ENCODE measurements at places on chromosomes 5 and 9.

GRCh38 chr5:132751444-132751843 lies 4.2 kb downstream of the CCNI2 start:
- DNase-seq = no peak

GRCh38 chr5:179906795-179907555 lies 722 bp downstream of the TBC1D9B start:
- peak; percentile 49 for DNase-seq

DNA sequence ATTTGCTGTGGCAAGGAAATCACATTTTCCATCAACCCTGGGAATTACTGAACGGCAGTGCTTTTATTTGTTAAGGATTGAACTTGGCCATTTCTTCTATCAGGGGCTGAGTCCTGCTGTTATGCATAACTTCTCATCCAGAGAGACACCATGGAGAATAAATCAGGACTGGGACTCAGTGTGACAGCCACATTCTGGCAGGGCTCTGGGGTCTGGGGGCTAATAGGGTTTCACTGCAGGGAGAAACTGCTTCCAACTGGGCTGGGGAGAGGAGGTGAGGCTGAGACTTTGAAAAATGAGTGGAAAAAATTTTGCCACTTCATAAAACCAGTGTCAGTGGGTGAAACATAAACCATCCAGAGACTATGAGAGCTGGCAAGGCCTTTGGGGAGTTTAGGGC lies 95.7 kb upstream of the ALDH1B1 start:
- DNase-seq = no peak

GRCh38 chr5:142109331-142110045 lies 909 bp downstream of the NDFIP1 start:
- DNase-seq = peak; percentile 52

- DNase-seq = peak; percentile 25
These were observed 84.5 kb downstream of the FGF1 start for GRCh38 chr5:142601432-142601831.

DNA sequence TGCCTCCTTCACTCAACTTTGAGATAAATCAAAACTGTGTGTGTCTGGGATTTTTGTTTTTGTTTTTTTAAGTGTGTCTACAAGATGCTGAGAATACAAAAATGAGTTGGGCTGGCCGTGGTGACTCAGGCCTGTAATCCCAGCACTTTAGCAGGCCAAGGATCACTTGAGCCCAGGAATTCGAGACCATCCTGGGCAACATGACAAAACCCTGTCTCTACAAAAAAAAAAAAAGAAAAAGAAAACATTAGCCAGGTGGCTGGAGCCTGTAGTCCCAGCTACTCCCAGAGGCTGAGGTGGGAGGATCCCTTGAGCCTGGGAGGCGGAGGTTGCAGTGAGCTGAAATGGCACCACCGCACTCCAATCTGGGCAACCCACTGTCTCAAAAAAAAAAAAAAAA lies 21.0 kb downstream of the HNRNPK start:
- DNase-seq = no peak

DNA sequence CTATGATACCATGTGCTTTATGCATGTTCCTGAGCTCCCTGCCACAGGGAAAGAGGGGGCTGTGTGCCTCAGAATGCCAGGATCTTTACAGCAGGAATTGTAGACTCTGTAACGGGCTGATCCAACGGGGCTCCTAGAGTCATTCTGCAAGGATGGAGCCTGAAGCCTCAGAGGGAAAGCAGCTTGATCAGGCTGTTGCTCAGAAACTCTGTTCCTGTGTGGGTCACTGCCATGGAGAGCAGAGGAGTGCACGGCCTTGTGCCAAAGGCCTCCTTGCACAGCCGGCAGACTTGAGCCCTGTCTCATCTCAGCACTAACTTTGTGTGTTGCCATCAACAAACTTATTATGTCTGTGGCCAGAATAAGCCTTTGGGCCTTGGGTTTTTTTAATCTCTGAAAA lies 51.8 kb downstream of the AMBP start:
- DNase-seq = no peak

GRCh38 chr9:127846443-127847177 lies 7.8 kb downstream of the ENG start:
- DNase-seq = no peak

GRCh38 chr5:146055432-146055831 lies 49.9 kb downstream of the PLAC8L1 start:
- DNase-seq = no peak
